ENCODE measurements at places on chromosomes 4 and X.

- no peak for DNase-seq
Observed at GRCh38 chr4:169047956-169048355, 37.9 kb upstream of the CBR4 start.

DNA sequence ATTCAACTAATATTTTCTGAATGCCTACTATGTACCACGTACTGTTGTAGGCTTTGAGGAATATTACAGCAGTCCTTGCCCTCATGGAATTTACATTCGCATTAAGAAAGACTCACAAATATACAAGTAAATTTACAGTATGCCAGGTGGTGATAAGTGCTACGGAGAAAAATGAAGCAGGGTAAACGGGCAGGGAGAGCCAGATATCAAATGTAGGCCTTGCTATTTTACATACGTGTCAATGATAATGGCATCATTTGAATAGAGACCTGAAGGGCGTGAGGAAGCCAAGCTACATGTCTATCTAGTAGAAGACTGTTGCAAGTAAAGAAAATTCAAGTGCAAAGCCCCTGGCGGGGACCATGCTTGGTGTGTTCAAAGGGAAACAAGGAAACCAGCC lies 65.2 kb downstream of the AMMECR1 start:
- no peak for DNase-seq

GRCh38 chr4:121738780-121739535 lies 26.0 kb downstream of the SMIM43 start:
- no peak for DNase-seq

GRCh38 chr4:16171831-16172230 lies 54.4 kb downstream of the TAPT1 start:
- no peak for DNase-seq

GRCh38 chr4:84847978-84848377 lies 118.5 kb downstream of the WDFY3 start:
- no peak for DNase-seq

GRCh38 chrX:13219991-13220764 lies 99.7 kb downstream of the ATXN3L start:
- DNase-seq, result no peak

- DNase-seq, result no peak
Observed at GRCh38 chr4:6953751-6954380, 44.2 kb downstream of the TBC1D14 start.

- no peak for DNase-seq
Observed at GRCh38 chrX:12701628-12702027, 89.6 kb upstream of the PRPS2 start.

- no peak for DNase-seq
Observed at GRCh38 chr4:56128213-56128612, 179.5 kb downstream of the CEP135 start.

GRCh38 chr4:63678358-63678931 lies 730.8 kb downstream of the TECRL start:
- no peak for DNase-seq

DNA sequence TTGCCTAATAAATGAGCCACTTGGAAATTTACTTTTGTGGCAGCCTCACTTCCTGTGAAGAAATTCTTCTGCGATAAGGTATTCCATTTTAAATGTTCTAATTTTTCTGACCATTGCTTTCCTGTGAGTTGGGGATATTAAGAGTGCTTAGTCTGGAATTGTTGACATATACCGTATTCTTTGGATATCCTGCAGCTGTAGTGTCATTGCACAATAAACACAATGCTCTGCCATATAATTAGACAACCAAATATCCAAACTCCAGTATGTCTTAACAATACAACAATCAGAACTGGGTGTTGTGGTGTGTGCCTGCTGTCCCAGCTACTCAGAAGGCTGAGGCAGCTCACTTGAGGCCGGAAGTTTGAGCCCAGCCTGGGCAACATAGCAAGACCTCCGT lies 99.4 kb downstream of the LUZP4 start:
- DNase-seq, result no peak

DNA sequence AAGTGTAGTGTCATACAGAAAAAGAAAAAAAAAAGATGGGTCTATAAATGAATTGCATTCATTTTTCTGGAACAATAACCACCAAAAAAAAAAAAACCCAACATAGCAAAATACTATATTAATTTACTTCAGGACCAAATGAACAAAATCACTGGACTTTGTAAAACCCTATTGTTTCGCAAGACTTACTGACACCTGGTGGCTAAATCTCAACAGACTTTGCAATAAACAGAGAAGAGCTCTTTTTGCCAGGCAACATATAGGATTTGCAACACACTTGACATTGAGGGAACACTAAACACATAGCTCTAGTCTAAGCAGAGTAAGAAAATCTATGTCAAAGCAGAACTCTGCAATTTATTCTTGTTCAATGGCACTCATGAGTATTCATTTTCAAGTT lies 990.2 kb downstream of the STPG2 start:
- DNase-seq, result no peak

DNA sequence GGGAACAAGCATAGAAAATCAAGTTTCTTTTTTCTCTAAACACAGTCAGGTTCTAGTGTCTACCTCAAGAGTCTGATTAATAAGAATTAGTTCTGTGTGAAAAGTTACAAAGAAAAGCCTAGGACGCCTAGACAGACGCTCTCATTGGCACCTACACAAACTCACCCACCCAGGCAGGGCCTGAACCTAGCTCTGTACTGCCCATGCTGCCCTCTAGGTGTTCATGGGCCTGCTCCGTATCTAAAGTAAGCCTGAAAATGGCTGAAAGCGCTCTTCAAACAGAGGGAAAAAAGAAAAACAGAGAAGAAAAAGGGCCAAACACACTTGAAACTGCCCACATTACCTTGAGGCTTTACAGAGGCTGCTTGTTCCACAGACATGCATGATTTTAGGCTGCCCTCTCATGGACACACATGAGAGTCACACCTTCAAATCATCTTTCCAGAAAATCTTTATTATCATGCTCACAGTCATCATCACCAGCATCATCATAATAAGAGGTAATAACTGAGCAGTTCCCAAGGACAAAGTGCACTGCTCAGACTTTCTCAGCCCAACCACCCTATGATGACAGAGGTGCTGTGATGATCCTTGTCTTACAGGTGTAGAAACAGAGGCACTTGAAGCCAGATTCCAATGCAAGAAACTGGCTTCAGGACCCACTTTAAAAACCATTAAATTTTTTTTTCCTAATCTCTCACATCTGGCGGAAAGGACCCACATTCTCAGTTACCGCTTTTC lies 49.6 kb downstream of the MAP7D2 start:
- DNase-seq, result no peak

DNA sequence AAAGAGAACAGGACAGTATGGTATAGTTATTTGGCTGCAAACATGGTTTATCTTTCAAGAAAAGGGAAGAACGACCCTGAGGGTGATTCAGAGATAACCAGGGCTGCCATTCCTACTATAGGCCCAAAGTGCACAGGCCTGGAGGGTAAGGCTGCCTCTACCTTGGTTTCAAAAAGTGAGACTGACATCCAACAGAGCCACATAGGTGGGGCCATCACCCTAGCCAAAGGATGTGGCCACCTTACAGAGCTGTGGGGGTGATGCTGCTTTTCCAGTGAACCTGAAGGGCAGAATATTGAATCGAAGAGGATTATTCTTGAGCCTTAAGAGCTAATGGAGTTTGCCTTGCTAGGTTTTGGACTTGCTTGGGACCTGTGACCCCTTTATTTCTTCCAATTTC lies 15.7 kb downstream of the SH2D1A start:
- DNase-seq, result peak; percentile 27

- no peak for DNase-seq
Observed at GRCh38 chrX:48754238-48754637, 7.3 kb upstream of the GLOD5 start.
